ENCODE measurements at places on chromosomes 16 and 17.

GRCh38 chr16:59707436-59708226, 973.5 kb upstream of the GOT2 start:
- no peak for DNase-seq

- DNase-seq: no peak
Measured at GRCh38 chr17:5793899-5794298, 209.6 kb upstream of the NLRP1 start.

DNA sequence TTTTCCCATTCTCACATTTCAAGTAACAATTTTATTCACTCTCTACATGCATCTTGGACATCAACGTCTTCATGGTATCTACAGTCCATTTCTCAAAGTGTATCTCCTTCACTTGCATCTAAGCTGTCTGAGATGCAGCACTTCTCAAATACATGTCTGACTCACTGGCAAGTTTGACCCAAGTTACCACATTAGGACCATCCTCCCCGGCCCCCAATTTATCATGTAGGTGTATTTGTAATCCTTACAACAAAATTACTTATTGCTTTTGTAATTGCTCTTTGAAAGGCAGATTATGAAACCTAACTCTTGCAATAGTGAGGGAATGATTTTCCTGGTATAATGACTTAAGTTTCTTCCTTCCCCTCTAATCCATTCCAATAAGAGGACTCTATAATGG, 28.9 kb upstream of the ULK2 start:
- DNase-seq: no peak

DNA sequence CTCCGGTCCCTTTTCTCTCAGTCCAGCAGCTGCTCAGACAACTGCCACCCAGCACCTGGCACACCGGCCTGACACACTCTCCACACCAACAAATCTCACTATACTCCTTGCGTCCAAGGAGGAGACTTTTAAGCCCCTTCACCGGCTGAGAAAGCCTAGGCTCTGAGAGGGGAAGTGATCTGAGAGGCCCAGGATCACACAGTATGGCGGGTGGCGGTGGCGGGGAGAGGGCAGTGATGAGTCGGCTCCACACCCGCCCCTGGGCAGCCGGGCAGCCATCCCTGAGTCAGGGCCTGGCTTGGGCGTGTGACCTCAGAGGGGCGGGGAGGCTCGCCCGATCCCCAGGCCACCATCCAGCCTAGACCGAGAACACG, 569 bp downstream of the FLII start:
- DNase-seq: peak; percentile 73

GRCh38 chr16:17426451-17426850, 44.3 kb downstream of the XYLT1 start:
- no peak for DNase-seq

DNA sequence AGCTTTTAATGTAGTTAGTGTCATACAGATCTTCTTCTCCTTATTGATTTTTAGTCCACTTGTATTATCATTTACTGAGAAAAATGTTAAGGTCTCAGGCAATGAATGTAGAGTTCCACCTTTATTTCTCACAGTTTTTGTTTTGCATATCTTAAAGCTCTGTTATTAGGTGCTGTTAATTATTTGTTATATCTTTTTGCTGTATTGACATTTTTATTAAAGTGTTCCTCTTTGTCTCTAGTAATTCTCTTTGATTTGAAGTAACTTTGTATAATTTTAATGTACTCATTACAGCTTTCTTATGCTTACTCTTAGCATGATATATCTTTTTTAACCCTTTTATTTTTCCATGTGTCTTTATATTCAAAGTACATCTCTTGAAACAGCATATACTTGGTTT, 22.4 kb upstream of the USP43 start:
- no peak for DNase-seq

GRCh38 chr17:8163978-8164814, 1.4 kb upstream of the VAMP2 start:
- DNase-seq: peak; percentile 61

GRCh38 chr17:49676276-49676868, 1.5 kb downstream of the SPOP start:
- no peak for DNase-seq

- DNase-seq: no peak
Measured at GRCh38 chr16:67174706-67175231, 4.4 kb downstream of the NOL3 start.

DNA sequence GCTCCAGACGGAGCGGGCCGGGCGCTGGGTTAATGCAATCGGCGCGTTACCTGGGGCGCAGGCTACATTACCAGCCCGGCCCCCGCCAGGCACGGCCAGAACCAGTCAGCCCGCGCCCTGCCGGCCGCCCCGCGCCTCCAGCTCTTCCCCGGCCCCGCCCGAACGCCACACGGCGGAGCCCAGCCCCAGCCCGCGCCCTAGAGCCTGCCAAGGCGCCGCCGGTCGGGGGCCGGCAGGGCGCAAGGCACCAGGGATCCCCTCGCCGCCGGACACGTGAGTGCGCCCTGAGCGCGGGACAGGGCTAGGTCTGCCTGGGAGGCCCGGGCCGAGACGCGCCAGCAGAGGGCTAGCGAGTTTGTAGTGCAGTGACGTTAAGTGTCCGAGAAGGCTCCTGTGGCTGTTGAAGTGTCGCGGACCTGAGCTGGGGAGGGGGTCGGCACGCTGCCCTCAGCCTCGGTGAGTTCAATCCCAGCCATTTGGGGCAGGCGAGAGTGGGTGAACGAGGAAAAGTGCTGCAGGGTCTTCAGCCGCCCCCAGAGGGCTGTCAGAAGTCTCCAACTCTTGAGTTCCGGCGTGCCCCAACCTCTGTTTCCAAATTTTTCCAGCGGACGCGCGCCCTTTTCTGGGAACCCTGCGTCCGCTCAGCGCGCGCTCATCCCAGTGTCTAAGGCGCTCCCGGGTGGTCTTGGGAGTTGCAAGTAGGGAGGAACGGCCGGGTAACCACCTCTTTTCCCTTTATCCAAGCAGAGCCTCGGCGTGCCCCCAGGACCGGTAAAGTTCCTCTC, at the start of gene SLC6A2:
TSS of gene SLC6A2 (plus strand) at position 92 of the 785 bp plus-strand sequence. CDS start 707 bp downstream, outside the sequence.
- DNase-seq: peak; percentile 66

DNA sequence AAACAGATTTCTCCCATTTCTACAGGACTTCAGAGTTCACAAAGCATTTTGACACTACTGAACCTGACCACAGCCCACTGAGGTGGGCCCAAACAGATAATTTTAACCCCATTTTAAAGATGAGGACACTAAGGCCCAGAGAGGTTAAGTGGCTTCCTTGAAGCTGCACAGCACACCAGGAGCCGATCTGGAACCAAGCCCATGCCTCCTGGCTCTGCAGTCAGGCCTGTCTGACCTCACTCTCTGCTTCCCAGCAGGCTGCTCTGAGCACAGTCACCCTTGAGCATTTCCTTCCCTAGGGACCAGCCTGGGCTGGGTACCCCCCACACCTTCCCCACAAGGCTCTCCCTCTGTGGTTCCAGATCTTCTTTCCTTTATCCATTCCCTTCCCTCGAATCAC, 252.2 kb downstream of the ENGASE start:
- DNase-seq: no peak

DNA sequence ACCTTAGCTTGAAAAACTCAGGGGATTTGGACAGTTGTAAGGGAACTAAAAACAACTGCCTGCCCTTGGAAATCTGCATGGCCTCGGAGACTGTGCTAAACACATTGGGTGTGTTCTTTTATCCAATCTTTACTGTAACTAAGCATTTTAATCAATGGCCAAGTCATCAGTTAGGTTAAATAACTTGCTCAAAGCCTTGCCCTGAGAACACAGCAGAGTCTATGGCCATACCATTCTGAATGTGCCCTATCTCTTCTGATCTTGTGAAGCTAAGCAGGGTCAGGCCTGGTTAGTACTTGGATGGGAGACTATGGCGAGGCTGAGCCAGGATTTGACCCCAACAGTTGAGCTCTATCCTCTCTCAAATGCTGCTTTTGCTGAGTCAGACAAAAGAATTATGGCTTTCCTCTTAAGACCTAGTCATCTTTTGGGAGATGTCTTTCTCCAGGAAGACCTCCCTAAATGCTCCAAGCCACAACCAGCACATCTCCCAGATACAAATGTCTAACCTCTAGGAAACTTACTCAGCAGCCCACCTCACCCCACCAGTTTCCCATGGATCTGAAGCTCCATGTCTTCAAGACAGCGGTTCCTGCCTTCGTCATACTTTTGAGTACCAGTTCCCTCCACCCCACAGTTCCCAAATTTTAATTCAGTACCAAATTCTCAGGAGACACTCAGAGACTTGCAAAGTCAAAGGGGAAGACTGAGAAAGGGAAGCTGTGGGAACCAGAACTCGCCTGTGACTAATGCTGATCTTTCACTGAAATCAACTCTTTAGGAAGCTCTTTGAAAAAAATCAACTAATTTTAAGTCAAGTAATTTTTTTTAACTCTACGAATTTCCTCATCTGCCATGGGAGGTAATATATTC, 336.1 kb downstream of the MAF start:
- no peak for DNase-seq

GRCh38 chr17:22217135-22217534, 524.8 kb downstream of the KCNJ18 start:
- DNase-seq: no peak

- no peak for DNase-seq
Measured at GRCh38 chr17:37194208-37194607, 181.6 kb upstream of the C17orf78 start.

- no peak for DNase-seq
Measured at GRCh38 chr17:82440991-82441627, 9.4 kb downstream of the CYBC1 start.

DNA sequence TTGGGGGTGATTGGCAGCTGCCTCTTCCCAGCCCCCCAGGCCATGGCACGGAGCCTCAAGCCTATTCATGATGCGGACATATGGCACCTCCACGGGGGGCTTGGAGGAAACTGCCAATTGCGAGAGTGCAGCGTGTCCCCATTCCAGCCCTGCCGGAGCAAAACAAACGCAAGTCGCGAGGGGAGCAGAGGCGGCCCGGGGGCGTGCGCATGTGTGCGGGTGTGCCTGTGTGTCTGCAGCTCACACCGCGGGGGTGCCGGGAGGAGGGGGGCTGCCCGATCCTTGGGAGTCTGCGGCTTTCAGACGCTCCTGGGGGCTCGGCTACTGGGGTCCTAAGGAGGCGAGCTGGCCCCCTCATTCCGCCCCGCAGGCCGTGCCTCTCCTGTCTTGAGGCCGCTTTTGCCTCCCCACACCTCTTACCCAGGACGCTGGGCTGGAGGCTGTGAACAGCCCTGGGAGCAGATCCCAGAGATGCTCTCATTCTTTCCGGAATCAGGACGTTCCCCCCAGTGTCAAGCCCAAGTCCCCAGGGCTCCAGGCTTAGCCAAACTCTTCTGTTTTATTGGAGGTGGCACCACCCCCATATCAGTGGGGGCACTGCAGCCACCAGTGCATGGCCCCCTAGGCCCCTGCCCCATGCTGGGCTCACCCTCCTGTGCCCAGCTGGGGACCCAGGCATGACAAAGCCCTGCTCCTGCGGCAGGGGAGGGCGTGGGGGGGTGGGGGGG, 29.1 kb downstream of the ENDOV start:
- no peak for DNase-seq

GRCh38 chr16:84041881-84042280, 714 bp downstream of the SLC38A8 start:
- DNase-seq: no peak

DNA sequence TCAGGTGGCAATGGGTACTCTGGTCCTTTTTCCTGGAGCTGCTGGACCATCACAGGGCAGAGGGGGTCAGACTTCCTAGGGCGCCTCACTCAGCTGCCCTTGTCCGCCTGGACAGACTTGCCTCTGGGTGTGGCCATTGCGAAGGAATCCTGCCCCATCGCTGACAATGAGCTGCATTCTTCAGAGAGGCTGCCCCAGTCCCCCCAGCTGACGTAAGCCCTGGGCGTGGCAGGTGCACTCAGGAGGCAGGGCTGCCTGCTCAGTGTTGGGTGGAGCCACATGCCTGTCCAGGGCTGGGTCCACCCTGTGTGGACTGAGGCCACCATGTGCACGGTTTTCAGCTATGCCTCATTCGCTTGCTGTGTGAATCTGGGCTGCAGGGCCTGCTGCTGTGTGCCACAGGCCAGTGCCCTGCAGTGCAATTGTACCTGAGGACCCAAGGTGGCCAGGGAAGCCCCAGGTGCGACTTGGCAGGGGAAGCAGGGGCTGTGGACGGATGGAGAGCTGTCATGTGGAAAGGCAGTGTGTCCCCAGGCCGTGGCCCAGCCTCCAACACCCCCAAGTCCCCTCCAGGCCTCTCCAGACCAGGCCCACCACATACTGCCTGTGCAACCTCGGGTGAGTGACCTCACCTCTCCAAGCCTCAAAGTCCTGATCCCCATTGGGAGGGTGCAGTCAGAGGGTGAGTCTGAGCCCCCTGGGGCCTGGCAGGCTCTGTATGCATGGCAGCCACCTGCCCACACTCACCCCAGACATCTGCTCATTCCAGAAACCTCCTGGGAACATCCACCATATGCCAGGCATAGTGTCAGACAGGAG, 14.0 kb upstream of the MPRIP start:
- DNase-seq: peak; percentile 66

- no peak for DNase-seq
Measured at GRCh38 chr17:60724647-60725046, 47.0 kb downstream of the BCAS3 start.

DNA sequence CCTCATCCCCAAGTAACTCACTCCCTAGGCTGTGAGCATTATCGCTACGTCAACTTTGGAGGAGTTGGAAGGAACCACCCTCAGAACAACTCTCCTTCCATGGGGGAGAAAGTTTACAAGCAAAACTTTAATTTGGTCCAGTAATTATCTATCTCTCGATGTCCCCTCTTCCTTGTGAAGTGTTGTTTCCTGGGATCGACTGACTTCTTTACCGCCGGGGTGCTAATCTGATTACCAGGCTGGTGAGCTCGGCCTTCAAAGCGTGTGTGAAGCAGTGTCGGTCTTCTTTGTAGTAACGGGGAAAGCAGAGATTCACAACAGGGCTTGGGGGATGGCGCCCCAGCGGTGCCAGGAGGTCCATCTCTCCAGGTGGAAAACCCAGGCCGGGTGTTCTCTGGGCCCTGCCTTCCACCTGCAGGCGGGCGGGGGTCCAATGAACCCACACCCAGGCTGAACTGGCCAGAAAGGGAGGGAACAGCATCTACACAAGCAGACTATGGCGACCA, 14.5 kb upstream of the FOXF1 start:
- DNase-seq: no peak

GRCh38 chr16:80163339-80163738, 377.5 kb upstream of the DYNLRB2 start:
- no peak for DNase-seq

DNA sequence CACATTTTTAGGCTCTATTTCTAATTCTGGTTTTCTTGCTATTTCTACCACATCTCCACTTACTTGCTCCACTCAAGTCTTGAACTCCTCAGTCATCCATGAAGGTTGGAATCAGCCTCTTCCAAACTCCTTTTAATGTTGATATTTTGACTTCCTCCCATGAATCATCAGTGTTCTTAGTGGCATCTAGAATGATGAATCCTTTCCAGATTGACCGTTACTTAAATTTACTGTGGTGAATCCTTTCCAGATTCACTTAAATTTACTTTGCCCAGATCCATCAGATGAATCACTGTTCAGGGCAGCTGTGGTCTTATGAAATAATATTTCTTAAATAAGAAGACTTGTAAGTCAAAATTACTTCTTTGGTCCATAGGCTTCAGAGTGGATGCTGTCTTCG, 32.4 kb downstream of the CLTC start:
- DNase-seq: no peak

- no peak for DNase-seq
Measured at GRCh38 chr17:67375716-67376115, 1.4 kb upstream of the PITPNC1 start.

All from T47D (cell line).